GM13977 (cell line): ENCODE measurements at places on chromosomes 6 and 20.

DNA sequence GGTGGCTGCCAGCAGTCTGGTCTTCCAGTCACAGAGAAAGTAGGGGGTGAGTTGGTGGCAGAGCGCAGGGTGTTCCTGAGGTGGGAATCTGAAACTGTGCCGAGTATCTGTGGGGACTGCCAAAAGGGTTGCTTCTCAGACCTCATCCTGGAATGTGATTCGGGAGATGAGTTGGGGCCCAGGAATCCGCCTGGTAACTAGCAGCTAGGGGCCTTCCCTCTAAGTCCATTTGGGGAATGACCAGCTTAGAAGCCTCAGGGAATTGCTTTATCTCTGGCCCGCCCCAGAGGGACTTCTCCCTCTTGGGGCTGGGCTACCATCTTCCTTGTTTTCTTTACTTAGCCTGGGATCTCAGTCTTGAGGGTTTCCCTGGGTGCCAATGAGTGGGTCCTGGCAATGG is 49.6 kb downstream of the MOCS1 start:
- DNase-seq: no peak

DNA sequence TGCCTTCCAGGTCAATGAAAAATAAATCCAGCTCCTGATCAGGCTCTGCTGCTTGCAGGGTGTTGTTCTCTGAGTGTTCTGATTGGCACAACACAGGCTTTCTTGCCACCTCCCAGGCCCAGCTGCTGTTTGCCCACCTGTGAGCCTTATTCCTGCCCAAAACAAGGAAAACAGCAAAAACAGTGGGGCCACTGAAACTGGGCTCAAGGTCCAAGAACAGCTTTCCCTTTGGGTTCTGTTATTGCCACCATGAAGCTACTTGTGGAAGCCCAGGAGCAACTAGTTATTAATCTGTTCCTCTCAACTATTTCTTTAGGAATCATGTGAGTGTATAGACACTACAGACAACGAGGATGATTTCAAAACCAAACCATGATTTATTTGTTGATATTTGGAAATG is 159.1 kb downstream of the PLCB1 start:
- DNase-seq: no peak

- DNase-seq: no peak
These were observed 10.5 kb downstream of the NCR2 start for GRCh38 chr6:41345901-41346300.

DNA sequence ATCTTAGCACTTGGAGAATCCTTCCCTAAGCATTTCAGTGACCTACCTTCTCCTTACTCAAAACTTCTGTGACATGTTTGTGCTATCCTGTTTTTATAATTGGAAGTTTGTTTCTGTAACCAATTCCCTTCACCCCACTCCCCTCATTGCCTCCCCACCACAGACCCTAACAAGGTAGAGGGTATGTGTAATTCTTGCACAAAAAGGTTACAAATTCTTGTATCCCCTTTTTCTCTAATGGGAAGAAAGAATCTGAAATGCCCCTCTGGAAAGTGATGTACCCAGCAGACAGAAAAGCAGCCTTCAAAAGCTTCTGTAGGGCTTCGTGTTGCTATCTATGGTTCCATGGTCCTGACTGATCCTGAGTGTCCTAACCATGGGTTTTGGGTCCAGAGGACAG is 111.7 kb upstream of the TMEM170B start:
- DNase-seq: no peak

- no peak for DNase-seq
These were observed 1.4 kb upstream of the LEMD2 start for GRCh38 chr6:33790379-33790778.

DNA sequence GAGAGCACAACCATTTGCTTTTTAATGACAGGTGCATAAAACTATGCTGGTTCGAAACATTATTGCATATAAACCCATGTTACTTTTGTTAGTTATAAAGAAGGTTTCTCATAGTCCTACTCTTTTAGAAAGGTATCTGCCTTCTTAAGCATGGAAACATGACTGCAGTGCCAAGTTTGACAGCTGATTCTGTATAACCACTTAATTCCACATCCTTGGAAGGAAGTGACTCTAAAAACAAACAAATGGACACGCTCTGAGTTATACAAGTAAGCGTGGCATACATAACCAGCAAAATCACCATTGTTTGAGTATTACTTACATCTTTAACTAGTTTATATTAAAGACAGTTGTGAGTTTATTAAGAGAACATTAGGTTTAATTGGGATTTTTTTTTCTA is 125.0 kb upstream of the HDGFL1 start:
- no peak for DNase-seq

- DNase-seq: no peak
These were observed 34.0 kb upstream of the FANCE start for GRCh38 chr6:35417979-35418661.

DNA sequence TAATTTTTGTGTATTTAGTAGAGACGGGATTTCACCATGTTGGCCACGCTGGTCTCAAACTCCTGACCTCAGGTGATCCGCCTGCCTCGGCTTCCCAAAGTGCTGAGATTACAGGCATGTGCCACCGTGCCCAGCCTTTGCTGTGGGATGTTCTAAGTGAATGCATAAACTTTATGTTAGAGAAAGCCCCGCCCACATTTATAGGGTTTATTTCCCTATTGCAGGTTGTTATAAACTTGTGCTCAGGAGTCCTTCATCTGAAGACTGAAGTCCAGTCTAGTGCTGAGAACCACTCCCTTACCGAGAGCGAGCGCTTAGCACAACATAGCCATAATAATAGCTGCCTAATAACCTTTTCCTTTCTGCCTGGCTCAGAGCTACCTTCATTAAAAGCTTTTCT is 75.4 kb upstream of the ZNF217 start:
- no peak for DNase-seq

- peak; percentile 16 for DNase-seq
These were observed 105.6 kb downstream of the BTBD3 start for GRCh38 chr20:12023194-12023795.

DNA sequence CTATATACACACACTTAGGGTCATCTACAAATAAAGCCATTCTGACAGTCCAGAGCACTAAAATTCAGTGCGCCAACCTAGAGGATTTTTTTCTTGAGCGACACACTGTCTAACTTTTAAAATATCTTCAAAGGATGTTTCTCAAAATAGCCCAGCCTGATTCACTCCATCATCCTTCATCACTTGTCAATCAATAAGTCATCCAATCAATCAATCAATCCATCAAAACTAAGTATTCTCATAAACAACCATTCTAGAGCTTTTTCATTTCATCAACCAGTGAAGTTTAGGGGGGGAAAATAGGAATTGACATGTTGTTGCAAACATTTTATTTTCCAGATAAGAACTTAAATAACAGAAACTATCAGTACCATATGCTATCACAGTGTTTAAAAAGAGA is 183.2 kb downstream of the HDGFL1 start:
- DNase-seq: no peak

DNA sequence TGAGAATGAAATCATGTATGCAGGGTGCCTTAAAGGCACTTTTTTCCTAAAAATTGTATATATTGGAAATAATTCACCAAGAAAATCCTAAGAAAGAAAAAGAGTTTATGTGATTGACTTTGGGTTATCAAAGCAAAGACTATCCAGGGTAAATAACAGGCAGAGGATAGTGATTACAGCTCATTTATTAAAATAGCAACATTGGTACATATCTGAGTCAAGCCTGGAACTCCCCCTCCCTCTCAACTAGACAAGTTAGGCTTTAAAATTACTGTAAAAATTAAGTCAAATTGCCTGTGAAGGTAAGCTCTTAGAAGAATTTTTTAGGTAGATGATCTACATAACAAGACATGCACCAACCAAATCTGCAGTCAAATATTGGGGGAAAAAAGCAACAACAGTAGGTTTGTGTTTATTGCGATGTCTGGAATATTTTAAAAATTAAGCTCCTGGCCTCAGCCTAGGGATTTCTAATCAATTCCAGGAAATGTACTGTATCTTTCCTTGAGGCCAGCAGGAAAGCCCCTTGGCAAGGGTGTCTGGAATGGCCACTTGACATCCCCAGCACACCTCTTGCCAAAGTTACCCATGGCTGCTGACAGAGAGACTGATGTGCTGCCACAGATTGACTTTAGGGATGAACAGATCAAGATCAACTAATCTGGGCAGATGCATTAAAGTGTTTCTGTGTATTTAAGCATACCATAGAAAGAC is 31.2 kb upstream of the HBS1L start:
- no peak for DNase-seq

DNA sequence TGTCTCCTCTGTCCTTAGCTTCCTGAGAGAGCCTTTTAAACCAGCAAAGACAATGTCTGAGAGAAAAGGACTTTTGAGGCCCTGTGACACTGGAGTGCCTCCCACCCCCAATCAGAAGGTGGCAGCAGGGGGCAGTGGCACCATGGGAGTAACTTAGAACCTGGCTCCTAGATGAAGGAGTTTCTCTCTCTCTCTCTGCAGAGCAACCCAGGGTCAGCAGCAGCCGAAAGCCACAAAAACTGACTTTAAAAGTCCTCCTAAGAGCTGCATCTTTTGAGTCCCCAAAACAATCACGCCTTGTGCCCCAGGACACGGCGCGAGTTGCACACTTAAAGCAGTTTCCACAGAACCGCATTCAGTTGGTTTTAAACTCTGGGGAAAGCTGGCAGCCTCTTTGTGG is 5.3 kb upstream of the TCP11 start:
- DNase-seq: peak; percentile 49

- DNase-seq: no peak
These were observed 18.3 kb downstream of the RPS6KA2 start for GRCh38 chr6:166608774-166609173.

- no peak for DNase-seq
These were observed 1.5 kb downstream of the SNAP25 start for GRCh38 chr20:10219993-10220750.

DNA sequence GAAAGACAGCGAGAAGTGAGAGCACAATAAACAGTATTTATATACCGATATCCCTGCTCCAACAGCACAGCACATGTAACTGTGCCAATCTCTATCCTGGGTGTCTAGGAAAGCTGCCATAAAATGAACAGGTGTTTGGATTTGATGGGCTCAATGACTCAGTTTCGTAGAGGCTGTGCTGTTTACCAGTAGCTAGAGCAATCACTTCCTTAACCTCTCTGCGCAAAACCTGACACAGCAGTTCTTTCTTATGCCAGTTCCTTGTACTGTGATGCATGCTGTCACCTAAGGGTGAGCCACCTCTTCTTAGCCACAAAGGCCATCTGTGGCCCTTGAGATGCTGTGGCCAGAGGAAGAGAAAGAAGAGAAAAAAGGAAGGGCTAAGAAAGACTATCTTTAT is 59.3 kb downstream of the SHPRH start:
- no peak for DNase-seq

GRCh38 chr6:28810659-28811053 is 113.1 kb downstream of the TRIM27 start:
- no peak for DNase-seq

GRCh38 chr6:150016324-150017185 is 8.8 kb downstream of the RAET1L start:
- peak; percentile 76 for DNase-seq

DNA sequence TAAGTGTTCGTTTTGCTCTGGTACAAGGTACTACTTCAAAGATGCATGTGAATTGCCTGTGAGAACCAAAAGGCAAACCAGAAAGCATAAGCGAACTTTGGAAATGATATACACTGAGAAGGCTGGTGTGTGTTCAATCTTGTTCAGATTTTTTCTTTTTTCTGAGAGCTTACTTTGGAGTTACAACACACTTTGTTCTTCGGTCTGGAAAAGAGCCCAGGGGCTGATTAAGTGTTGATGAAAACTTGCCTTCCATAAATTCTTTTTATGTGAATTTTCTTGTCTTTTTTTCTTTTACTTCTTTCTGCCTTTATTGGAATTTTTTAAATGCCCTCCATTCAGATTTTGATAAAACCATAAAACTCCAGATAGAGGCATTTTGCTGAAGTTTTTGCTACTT is 395.1 kb upstream of the SASH1 start:
- no peak for DNase-seq

GRCh38 chr6:37308069-37308815 is 45.5 kb upstream of the RNF8 start:
- DNase-seq: no peak

GRCh38 chr6:117414770-117415169 is 11.0 kb downstream of the ROS1 start:
- DNase-seq: no peak

- no peak for DNase-seq
These were observed 573.6 kb downstream of the MMUT start for GRCh38 chr6:48889429-48889828.

DNA sequence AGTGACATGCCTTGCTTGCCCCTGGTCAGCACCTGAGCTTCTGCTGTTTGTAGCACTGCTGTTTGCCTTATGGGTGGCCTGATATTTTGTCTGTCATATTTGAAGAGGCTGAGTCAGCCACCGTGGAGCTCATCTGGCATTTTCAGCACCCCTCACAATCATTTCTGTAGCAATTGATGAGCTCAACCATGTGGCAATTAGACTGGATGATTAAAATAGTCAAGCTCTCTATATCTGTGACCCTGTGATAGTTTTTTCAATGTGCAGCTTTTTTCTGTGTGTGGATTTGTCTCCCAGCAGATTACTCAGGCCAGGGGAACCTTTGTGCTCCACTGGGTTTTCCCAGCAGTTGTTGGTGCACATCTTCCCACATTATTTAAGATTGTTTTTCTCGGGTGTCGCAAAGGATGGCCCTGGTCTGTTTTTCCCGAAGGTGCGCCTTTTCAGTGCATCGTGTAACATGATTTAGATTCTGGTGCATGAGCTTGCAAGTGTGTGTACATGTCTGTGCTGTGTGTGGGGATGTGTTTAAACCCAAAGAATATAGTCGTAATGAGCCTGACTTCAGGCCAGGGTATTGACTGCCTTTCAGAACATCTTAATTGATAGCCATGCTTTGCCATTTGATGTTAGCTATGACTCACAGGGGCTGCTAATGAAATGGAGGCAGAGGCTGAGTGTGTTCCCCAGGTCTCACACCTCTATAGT is 31.6 kb upstream of the GLP1R start:
- no peak for DNase-seq
